A375 (cell line): ENCODE measurements at places on chromosomes 1 and 21. TPM values are rescaled to one million over a fixed set of nuclear protein-coding genes. Genes with fewer than 3 reads are reported as not detected.

FAM163A gene
- total RNA-seq = 0.08 TPM in 1 of 2 replicates, not detected in the other

KRTAP21-2 gene
- not detected in 2 replicates for total RNA-seq

TNFRSF18 gene
- not detected in 2 replicates for total RNA-seq

MPL gene
- 1.7 TPM in 1 of 2 replicates, not detected in the other for total RNA-seq

GSTM1 gene
- 10.0 and 19.7 TPM in 2 replicates for total RNA-seq

DNAJC16 gene
- total RNA-seq = 7.0 and 8.7 TPM in 2 replicates

NFASC gene
- 3.4 and 4.6 TPM in 2 replicates for total RNA-seq

FCRL2 gene
- not detected in 2 replicates for total RNA-seq

ACTL8 gene
- total RNA-seq = 0.98 and 1.5 TPM in 2 replicates

NFIA gene
- 2.2 and 7.2 TPM in 2 replicates for total RNA-seq

PKLR gene
- total RNA-seq = 0.03 TPM in 1 of 2 replicates, not detected in the other

LAMC2 gene
- total RNA-seq = 2.1 and 4.1 TPM in 2 replicates

OPRD1 gene
- total RNA-seq = 6.7 and 6.9 TPM in 2 replicates

LGR6 gene
- 0.23 TPM in 1 of 2 replicates, not detected in the other for total RNA-seq

OR6K6 gene
- not detected in 2 replicates for total RNA-seq

ZFP69B gene
- total RNA-seq = 10.3 and 12.3 TPM in 2 replicates

BRDT gene
- not detected in 2 replicates for total RNA-seq

OR2L5 gene
- 0.08 TPM in 1 of 2 replicates, not detected in the other for total RNA-seq

RPS6KA1 gene
- 51.8 and 60.9 TPM in 2 replicates for total RNA-seq

TMEM234 gene
- total RNA-seq = 12.3 and 16.0 TPM in 2 replicates

SPATA17 gene
- 1.8 and 2.4 TPM in 2 replicates for total RNA-seq

NPR1 gene
- total RNA-seq = 0.24 and 0.26 TPM in 2 replicates

GJA8 gene
- not detected in 2 replicates for total RNA-seq

RXFP4 gene
- total RNA-seq = not detected in 2 replicates

ADAMTS4 gene
- 0.15 and 0.50 TPM in 2 replicates for total RNA-seq

ASCL5 gene
- not detected in 2 replicates for total RNA-seq

LRRN2 gene
- not detected in 2 replicates for total RNA-seq

TRIM17 gene
- total RNA-seq = not detected in 2 replicates

MAP3K7CL gene
- 0.93 TPM in 1 of 2 replicates, not detected in the other for total RNA-seq

PTGS2 gene
- total RNA-seq = 0.60 and 0.80 TPM in 2 replicates

SPATA21 gene
- not detected in 2 replicates for total RNA-seq

KIF14 gene
- 20.0 and 22.6 TPM in 2 replicates for total RNA-seq

TNFSF18 gene
- 0.30 and 0.40 TPM in 2 replicates for total RNA-seq

CLEC20A gene
- not detected in 2 replicates for total RNA-seq

AUNIP gene
- total RNA-seq = 20.7 and 27.8 TPM in 2 replicates

OR6N1 gene
- not detected in 2 replicates for total RNA-seq

REN gene
- 0.08 TPM in 1 of 2 replicates, not detected in the other for total RNA-seq

FAM3B gene
- 0.16 and 0.26 TPM in 2 replicates for total RNA-seq

TINAGL1 gene
- 421 and 533 TPM in 2 replicates for total RNA-seq

HOOK1 gene
- total RNA-seq = not detected in 2 replicates

CD160 gene
- total RNA-seq = not detected in 2 replicates

PDPN gene
- total RNA-seq = 0.80 TPM in 1 of 2 replicates, not detected in the other

IFNAR1 gene
- 11.8 and 19.2 TPM in 2 replicates for total RNA-seq

OR6K3 gene
- not detected in 2 replicates for total RNA-seq

TFF3 gene
- total RNA-seq = 0.40 and 2.5 TPM in 2 replicates

RNU1-1 gene
- total RNA-seq = under 0.01 TPM in 2 replicates

TAL1 gene
- total RNA-seq = 0.04 and 0.05 TPM in 2 replicates

PLA2G2F gene
- not detected in 2 replicates for total RNA-seq
